ENCODE measurements at places on chromosomes 5 and 9. TPM values are rescaled to one million over a fixed set of nuclear protein-coding genes. Genes with fewer than 3 reads are reported as not detected.

The PAEP gene
- not detected for total RNA-seq

- H3K27ac ChIP-seq = no peak overlapping the region
- no peaks in the 10 kb centered on the region for H3K27me3 ChIP-seq
- peaks cover 42% of the 10 kb centered on the region for H3K36me3 ChIP-seq
- H3K4me3 ChIP-seq = no peak overlapping the region
- no peaks in the 10 kb centered on the region for H3K4me1 ChIP-seq
- no peak for DNase-seq
These were observed 137.5 kb downstream of the AP3B1 start for GRCh38 chr5:78157001-78157400.

GRCh38 chr5:1380910-1381309, 36.0 kb upstream of the CLPTM1L start:
- H3K27ac ChIP-seq = no peak overlapping the region
- no peaks in the 10 kb centered on the region for H3K4me1 ChIP-seq
- peaks cover 12% of the 10 kb centered on the region for H3K27me3 ChIP-seq
- DNase-seq = no peak
- no peak overlapping the region for H3K4me3 ChIP-seq
- H3K36me3 ChIP-seq = no peaks in the 10 kb centered on the region

DNA sequence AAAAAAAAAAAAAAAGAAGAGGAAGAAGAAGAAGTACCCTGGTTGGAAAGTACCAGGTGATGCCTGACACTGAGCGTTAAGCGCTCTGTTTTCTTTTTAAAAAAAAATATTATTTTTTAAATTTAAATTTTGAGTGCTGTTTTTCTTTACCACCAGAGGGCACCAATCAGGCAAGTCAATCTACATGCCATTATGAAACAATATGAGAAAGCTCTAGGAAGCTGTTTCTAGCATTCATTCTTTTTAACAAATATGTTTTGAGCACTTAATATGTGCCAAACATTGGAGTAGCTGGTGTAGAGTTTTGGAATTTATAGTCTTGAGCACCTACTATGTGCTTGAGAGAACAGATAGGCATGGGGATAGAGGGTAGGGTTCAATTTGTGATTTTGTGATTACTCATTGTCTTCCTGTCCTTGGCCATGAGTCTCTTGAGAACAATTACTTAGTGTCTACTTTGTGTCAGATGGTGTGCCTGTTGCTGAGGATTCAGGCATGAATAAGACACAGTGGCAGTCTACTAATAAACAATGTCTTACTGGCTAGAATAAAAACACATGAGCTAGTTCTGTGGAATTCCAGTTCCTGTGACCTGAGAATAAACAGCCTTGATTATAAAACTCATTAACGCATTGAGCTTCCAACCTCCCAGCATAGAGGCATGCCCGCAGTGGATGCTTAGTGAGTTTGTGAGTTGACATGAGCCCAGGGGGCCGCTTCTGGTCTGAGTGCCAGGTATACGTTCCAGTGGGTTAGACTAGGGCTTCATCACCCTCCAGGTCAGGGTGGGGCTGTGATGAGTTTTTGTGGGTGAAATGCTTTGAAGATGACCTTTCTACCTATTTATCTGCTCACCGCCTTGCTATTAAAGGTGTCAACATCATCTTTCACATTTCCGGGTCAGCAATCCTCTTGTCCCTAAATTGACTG, 3.0 kb upstream of the UBE2R2 start:
- no peak overlapping the region for H3K4me3 ChIP-seq
- H3K27me3 ChIP-seq = no peaks in the 10 kb centered on the region

The SNX2 gene
- 111 TPM for total RNA-seq

DNA sequence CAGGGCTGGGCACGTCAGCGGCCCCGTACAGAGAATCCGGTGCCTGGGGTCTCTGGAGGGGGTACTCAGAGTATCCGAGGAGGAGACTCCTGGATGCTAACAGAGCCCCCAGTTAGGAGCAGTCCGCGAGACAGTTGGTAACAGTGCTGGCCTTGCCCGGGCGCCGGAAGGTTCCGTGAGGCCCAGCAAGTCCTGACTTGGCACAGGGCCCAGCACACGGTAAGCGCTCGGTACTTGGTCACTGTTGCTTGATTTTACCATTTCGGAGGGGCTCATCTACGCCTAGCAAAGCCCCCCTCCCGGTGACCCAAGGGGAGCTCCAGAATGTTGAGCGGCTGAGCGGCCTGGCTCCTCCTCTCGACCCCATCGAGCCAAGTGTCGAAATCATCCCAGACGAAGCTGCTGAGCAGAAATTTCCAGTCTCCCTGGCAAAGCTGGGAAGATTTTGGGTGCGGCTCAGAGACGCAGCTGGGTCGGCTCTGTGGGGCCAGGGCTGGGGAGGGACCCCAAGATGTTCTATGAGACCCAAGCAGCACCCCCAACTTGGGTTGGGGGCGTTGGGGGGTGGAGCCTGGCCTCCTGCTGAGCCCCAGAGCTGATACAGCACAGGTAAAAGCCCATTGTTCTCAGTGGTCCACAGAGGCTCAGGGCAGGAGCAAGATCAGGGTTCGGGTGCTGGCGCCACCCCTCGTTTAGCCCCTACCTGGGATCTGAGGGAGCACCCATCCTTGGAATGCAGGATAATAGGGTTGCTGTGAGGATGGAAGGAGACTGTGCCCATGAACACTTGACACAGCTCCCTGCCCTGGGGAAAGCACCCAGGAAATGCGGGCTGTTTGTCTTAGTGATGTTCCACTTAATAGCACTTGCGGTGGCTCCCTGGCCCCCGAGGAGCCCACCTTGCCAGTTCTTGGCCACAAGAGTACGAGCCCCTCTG, 137.2 kb downstream of the C9orf50 start:
- no peaks in the 10 kb centered on the region for H3K36me3 ChIP-seq
- peak overlapping the region; percentile 67 for H3K4me3 ChIP-seq
- peaks cover 88% of the 10 kb centered on the region for H3K4me1 ChIP-seq
- peak overlapping the region; percentile 99 for H3K27ac ChIP-seq
- peak; percentile 98 for DNase-seq

- H3K4me1 ChIP-seq = peaks cover 73% of the 10 kb centered on the region
- H3K4me3 ChIP-seq = no peak overlapping the region
- H3K36me3 ChIP-seq = no peaks in the 10 kb centered on the region
- H3K27me3 ChIP-seq = no peaks in the 10 kb centered on the region
- no peak for DNase-seq
- H3K27ac ChIP-seq = peak overlapping the region; percentile 75
These were observed 6.5 kb downstream of the UBQLN1 start for GRCh38 chr9:83701286-83701685.

DNA sequence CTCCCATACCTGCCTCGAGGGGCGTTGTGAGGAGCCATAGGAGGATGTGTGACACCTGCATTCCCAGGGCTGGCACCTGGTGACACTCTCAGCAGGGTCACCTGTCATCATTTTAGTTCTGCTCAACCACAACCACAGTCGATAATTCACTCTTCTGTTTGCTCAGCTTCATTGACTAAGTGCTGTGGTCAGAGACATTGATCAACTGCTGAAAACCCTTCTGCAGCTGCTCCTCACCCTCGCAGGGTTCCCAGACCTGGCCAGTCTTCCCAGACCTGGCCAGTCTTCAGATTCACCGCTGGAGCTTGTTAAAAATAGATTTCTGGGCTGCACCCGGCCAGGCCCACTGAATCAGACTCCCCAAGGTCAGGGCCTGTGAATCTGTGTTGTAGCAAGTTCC, 92.8 kb downstream of the MVB12B start:
- DNase-seq = no peak
- no peak overlapping the region for H3K27ac ChIP-seq

GRCh38 chr5:146015001-146015400, 78.6 kb downstream of the SH3RF2 start:
- no peaks in the 10 kb centered on the region for H3K36me3 ChIP-seq
- H3K27ac ChIP-seq = no peak overlapping the region
- no peaks in the 10 kb centered on the region for H3K4me1 ChIP-seq
- H3K4me3 ChIP-seq = no peak overlapping the region

DNA sequence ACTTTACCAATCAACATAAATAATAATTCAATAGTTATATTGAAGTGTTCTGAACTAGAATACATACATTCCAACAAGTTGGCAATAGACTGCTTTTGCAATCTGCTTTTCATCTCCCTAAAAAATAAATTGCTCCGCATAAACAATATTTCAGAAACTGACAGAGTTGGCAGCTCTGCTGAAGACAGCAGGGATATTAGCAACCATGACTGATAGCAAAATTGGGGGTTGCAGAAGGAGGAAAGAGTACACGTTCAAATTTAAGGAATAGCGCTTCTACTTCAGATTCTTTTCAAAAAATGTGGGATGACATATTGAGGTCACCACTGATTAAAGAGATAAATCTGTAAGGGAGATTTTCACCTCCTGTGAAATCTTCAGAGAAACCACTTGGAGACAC, 521.2 kb downstream of the DTWD2 start:
- H3K36me3 ChIP-seq = no peaks in the 10 kb centered on the region
- peaks cover 4% of the 10 kb centered on the region for H3K4me1 ChIP-seq
- no peaks in the 10 kb centered on the region for H3K27me3 ChIP-seq
- no peak for DNase-seq

DNA sequence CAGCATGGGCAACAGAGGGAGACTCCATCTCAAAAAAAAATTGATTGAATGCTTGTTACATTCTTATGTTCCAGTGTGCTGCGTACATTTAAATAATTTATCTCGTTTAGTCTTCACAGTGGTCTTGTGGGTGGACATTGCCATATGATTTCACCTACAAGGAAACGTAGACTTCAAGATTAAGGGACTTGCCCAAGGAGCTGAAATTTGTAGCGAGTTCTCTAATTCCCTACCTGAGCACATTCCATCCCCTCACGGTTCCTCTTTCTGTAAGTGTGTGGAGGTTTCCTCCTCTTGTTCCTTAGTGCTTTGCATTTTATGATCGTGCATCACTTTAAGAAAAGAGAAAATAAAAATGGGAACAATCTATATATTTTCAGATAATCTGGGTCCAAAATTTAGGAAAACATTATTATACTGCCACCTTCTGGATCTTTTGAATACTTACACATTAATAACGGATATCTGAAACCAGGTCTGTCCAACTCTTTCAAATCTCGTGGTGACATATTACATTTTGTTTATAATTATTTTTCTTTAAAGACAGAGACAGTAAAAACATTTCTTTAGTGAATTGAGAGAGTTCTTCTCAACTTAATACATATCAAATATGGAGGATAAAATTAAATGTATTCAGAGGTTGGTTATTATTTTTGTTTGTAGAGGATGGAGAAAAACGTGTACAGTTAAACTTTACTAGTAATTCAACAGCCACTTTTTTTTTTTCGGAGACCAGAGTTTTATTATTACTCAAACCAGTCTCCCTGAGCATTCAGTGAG, 29.9 kb upstream of the C7 start:
- no peak overlapping the region for H3K4me3 ChIP-seq
- no peak for DNase-seq
- H3K36me3 ChIP-seq = no peaks in the 10 kb centered on the region
- H3K27ac ChIP-seq = no peak overlapping the region

The AIF1L gene
- 2.5 TPM for total RNA-seq

GRCh38 chr9:20693068-20693467, 9.0 kb downstream of the FOCAD start:
- H3K36me3 ChIP-seq = no peaks in the 10 kb centered on the region
- H3K27me3 ChIP-seq = no peaks in the 10 kb centered on the region
- DNase-seq = no peak
- H3K27ac ChIP-seq = no peak overlapping the region
- H3K4me3 ChIP-seq = no peak overlapping the region

DNA sequence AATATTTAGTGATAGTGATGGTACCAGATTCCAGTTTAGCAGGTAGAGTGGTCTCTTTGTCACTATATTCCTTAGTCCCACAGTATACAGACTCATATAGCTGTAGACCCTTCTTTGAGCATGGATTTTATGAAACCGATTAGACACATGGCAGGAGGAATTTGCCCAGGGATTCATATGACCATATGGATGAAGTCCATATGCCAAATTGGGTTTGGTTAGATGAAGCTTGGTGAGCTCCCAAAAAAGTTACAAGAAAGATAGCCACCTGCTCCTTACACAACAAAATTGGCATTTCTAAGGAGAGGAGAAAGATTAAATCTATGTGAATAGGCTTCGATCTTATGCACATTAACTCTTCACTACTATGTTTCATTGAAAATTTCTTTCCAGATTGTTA, 211.4 kb downstream of the CWC27 start:
- H3K36me3 ChIP-seq = no peaks in the 10 kb centered on the region
- no peak overlapping the region for H3K4me3 ChIP-seq
- H3K27me3 ChIP-seq = no peaks in the 10 kb centered on the region
- no peak for DNase-seq
- no peaks in the 10 kb centered on the region for H3K4me1 ChIP-seq
- no peak overlapping the region for H3K27ac ChIP-seq

The PCDHGB5 gene
- total RNA-seq = 13.3 TPM

The NPR3 gene
- total RNA-seq = 5.0 TPM

GRCh38 chr5:139294374-139295165, 1.0 kb downstream of the MATR3 start:
- no peaks in the 10 kb centered on the region for H3K36me3 ChIP-seq
- H3K4me1 ChIP-seq = peaks cover 52% of the 10 kb centered on the region
- H3K27me3 ChIP-seq = no peaks in the 10 kb centered on the region
- H3K4me3 ChIP-seq = peak overlapping the region; percentile 94
- peak overlapping the region; percentile 94 for H3K27ac ChIP-seq

- no peaks in the 10 kb centered on the region for H3K27me3 ChIP-seq
- no peak overlapping the region for H3K4me3 ChIP-seq
- H3K36me3 ChIP-seq = no peaks in the 10 kb centered on the region
- no peak overlapping the region for H3K27ac ChIP-seq
- DNase-seq = no peak
- H3K4me1 ChIP-seq = no peaks in the 10 kb centered on the region
These were observed 137.3 kb upstream of the ACO1 start for GRCh38 chr9:32247168-32247567.

The CKMT2 gene
- 9.7 TPM for total RNA-seq

DNA sequence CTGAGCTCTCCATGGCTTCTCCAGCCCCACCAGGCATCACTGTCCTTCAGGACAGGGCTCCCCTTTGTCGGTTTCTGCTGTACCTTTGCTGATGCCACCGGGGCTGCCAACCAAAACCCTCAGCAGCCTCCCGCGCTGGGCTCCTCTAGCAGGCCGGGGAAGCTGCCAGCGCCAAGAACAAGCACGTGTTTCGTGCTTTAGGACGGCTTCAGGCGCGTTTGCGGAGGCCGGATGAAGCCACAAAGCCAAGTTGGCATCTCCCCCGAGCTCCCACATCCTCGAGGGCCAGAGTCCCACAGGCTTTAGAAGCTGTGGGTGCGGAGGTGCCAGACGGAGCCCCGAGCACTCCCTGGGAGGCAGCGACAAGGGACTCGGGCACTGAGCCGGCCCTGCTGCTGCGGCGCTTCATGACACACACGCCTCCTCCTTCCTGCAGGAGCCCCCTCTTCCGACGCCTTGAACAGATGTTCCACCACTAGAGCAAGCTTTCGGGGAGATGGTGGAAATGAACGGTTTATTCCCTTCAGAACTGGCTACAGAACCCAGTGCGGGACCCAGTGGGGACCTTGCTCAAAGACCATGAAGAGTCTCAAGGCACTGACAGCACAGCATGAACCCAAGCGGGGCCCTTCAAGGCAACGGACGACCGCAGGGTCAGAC, 36.7 kb downstream of the SARDH start:
- no peak overlapping the region for H3K27ac ChIP-seq
- peaks cover 15% of the 10 kb centered on the region for H3K4me1 ChIP-seq
- H3K36me3 ChIP-seq = no peaks in the 10 kb centered on the region

DNA sequence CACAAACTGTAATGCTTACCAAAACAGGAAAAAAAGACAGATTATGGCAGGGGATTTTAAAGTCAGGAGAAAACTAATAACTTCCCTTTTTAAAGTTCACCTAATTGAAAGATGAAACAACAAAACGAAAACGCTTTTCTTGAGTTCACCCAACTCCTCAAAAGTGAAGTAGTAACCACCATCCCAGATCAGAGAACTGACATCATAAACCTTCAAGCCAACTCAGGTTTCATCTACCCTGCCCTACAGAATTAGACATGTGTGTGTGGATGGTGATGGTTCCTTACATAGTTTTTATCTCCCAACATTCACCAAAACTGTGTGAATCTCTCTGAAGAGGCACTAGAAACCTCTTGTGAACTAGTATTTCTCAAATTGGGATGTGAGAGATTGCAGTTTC, 195.2 kb upstream of the PTGER4 start:
- H3K4me1 ChIP-seq = no peaks in the 10 kb centered on the region
- H3K36me3 ChIP-seq = no peaks in the 10 kb centered on the region
- DNase-seq = no peak

All from sigmoid colon (tissue), 7 donors.